Uterus (tissue), 4 donors: ENCODE measurements at places on chromosomes 2 and 18.

GRCh38 chr2:5672749-5673144, 19.4 kb upstream of the SOX11 start:
- no peaks in the 10 kb centered on the region for H3K36me3 ChIP-seq
- H3K4me1 ChIP-seq = no peaks in the 10 kb centered on the region
- no peak for DNase-seq
- peaks cover 9% of the 10 kb centered on the region for H3K27me3 ChIP-seq
- H3K27ac ChIP-seq = no peak overlapping the region
- no peak overlapping the region for H3K4me3 ChIP-seq

GRCh38 chr18:79983253-79983652, 5.1 kb downstream of the TXNL4A start:
- H3K27ac ChIP-seq = no peak overlapping the region
- no peak for DNase-seq
- no peak overlapping the region for H3K4me3 ChIP-seq
- H3K27me3 ChIP-seq = no peaks in the 10 kb centered on the region

GRCh38 chr2:219446101-219446504, 11.5 kb downstream of the SPEG start:
- H3K4me3 ChIP-seq = no peak overlapping the region
- peak overlapping the region; percentile 97 for H3K27ac ChIP-seq
- no peaks in the 10 kb centered on the region for H3K27me3 ChIP-seq
- DNase-seq = peak; percentile 69

DNA sequence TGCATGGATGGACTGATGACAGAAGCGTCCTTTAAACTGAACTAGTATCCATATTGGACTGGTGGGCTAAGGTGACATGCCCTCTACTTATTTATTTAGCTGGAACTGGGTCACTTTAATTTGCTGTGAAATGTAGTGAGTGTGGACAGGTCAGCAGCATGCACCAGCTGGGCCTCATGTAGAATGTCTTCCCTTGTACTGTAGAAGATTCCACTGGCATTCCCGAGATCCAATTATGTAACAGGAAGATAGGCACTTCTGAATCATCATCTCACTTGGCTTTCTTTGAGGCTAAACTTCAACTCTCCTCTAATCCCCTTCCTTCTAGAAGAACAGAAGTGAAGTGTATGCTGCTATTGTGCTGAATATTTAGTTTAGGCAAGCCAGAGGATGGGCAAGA, 296.2 kb downstream of the SLC8A1 start:
- H3K36me3 ChIP-seq = no peaks in the 10 kb centered on the region
- DNase-seq = no peak
- H3K4me1 ChIP-seq = no peaks in the 10 kb centered on the region
- H3K27me3 ChIP-seq = no peaks in the 10 kb centered on the region
- no peak overlapping the region for H3K4me3 ChIP-seq

GRCh38 chr2:70226781-70227180, 21.6 kb downstream of the TIA1 start:
- no peaks in the 10 kb centered on the region for H3K27me3 ChIP-seq
- H3K36me3 ChIP-seq = no peaks in the 10 kb centered on the region
- no peak for DNase-seq
- H3K4me3 ChIP-seq = no peak overlapping the region

DNA sequence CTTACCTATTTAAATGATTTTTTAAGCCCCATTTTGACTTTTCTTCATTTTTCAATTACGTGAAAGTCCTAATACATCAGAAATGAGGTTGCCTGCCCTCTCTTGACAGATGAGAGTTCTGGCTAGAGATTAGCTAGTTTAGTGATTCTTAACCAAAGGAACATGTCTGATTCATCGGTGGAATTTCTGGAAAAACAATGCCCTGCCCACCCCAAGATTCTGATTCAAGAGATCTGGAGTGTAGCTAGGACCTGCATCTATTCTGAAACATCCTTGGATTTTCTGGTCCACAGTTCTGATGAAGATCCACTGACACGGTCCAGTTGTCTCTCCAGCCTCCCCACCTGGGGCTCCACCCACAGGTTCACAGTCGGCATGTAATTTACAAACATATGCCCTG, 111.2 kb downstream of the KLF7 start:
- no peak overlapping the region for H3K4me3 ChIP-seq
- no peaks in the 10 kb centered on the region for H3K4me1 ChIP-seq
- no peak for DNase-seq
- H3K27ac ChIP-seq = no peak overlapping the region
- H3K36me3 ChIP-seq = no peaks in the 10 kb centered on the region

GRCh38 chr18:11071300-11071699, 78.1 kb downstream of the PIEZO2 start:
- no peak for DNase-seq
- no peaks in the 10 kb centered on the region for H3K27me3 ChIP-seq
- no peak overlapping the region for H3K27ac ChIP-seq

- DNase-seq = peak; percentile 55
- H3K27ac ChIP-seq = peak overlapping the region; percentile 86
- no peaks in the 10 kb centered on the region for H3K4me1 ChIP-seq
- H3K27me3 ChIP-seq = no peaks in the 10 kb centered on the region
These were observed 1.3 kb downstream of the FMNL2 start for GRCh38 chr2:152336119-152336853.

DNA sequence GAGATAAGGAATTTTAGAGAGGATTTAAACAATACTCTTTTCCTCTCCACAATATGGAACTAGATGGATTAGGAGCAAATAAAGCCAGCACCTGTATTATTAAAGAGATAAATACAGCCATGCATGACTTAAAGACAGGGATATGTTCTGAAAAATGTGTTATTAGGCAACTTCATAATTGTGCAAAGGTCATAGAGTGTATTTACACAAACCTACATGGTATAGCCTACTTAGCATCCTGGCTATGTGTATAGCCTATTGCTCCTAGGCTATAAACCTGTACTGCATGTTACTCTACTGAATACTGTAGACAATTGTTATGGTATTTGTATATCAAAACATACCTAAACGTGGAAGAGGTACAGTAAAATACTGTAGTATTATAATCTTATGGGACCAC, 53.0 kb downstream of the PTRHD1 start:
- H3K4me1 ChIP-seq = no peaks in the 10 kb centered on the region
- no peaks in the 10 kb centered on the region for H3K36me3 ChIP-seq
- H3K4me3 ChIP-seq = no peak overlapping the region
- H3K27me3 ChIP-seq = no peaks in the 10 kb centered on the region
- no peak overlapping the region for H3K27ac ChIP-seq
- DNase-seq = no peak

- no peak overlapping the region for H3K27ac ChIP-seq
- no peaks in the 10 kb centered on the region for H3K36me3 ChIP-seq
- no peaks in the 10 kb centered on the region for H3K4me1 ChIP-seq
These were observed 71.8 kb downstream of the RAPH1 start for GRCh38 chr2:203463266-203463678.

DNA sequence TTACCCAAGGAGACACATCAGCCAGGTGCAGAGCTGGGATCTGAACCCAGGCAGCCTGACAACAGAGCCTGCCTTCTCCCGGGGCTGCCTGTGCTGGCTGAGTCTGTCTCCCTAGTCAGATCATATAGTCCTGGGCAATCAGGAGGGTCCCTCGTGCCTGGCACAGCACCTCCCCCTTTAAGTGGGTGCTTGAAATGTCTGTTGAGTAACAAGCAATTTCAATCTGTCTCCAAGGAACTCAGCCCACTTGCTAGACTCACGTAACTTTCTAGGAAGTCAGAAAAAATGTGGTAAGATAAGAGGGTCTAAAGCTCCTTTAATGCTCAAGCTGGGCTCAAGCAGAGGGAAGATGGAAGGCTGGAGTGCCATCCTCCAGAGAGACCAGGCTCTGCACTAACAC, 51.9 kb downstream of the REEP1 start:
- H3K27me3 ChIP-seq = no peaks in the 10 kb centered on the region
- H3K4me1 ChIP-seq = no peaks in the 10 kb centered on the region
- no peaks in the 10 kb centered on the region for H3K36me3 ChIP-seq

DNA sequence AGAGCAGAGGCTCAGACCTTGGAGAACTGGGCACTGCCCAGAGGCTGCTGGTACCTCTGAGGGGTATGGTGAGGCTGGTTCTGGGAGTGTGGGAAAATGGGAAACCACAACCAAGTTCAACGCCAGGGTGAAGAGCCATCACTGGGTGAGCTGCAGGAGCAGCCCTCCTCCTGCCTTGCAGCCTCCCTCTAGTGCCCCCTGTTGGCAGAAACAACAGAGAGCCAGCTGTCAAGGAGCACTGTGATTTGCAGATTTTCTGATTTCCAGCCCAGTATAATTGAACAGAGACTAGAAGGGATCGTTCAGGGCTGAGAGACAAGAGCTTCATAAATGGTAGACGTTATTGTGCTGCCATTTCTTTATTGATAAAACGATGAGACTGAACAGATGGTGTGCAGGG, 50.5 kb downstream of the MAPK4 start:
- H3K27me3 ChIP-seq = no peaks in the 10 kb centered on the region
- H3K4me1 ChIP-seq = no peaks in the 10 kb centered on the region
- DNase-seq = no peak
- H3K27ac ChIP-seq = no peak overlapping the region
- no peak overlapping the region for H3K4me3 ChIP-seq

DNA sequence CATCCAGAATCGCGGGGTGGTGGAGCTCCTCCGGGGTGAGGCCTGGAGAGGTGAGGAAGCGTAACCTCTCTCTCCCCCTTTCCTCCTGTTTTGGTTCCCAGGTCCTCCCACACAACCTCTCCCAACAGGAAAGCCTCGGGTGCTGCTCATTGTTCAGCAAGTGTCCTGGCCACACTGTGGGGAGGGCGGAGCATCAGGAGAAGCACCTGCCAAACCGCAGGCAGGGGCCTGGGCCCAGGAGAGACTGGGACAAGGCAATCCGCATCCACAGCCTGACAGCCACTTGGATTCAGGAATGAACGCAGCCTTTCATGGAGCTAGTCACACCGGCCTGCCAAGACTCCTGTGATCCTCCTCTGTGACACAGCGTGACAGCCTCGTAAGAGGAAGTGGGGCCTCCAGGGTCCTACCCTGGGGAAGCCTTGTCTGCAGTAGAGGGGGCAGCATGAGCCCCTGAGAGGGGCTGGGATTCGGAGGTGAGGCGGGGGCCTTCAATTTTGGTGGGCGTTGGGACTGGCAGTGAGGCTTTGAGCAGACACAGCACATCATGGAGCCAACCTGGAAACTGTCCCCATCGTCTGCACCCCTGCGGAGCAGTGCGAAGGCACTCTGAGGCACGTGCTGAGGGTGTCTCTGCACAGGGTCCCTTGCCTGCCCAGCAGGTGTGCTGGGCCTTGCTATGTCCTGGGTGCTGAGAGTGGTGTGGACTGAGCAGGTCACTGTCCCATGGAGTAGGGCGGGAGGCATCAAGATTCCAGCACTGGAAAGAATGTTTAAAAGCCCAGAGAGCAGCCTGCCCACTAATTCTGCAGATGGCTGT, 62.2 kb downstream of the EDAR start:
- no peaks in the 10 kb centered on the region for H3K4me1 ChIP-seq
- H3K36me3 ChIP-seq = no peaks in the 10 kb centered on the region
- H3K27me3 ChIP-seq = no peaks in the 10 kb centered on the region
- no peak for DNase-seq
- H3K4me3 ChIP-seq = no peak overlapping the region
- H3K27ac ChIP-seq = no peak overlapping the region

- no peaks in the 10 kb centered on the region for H3K36me3 ChIP-seq
- no peak overlapping the region for H3K27ac ChIP-seq
- H3K27me3 ChIP-seq = no peaks in the 10 kb centered on the region
- H3K4me1 ChIP-seq = no peaks in the 10 kb centered on the region
- no peak overlapping the region for H3K4me3 ChIP-seq
These were observed 692.6 kb downstream of the LRRTM4 start for GRCh38 chr2:76829374-76830234.

DNA sequence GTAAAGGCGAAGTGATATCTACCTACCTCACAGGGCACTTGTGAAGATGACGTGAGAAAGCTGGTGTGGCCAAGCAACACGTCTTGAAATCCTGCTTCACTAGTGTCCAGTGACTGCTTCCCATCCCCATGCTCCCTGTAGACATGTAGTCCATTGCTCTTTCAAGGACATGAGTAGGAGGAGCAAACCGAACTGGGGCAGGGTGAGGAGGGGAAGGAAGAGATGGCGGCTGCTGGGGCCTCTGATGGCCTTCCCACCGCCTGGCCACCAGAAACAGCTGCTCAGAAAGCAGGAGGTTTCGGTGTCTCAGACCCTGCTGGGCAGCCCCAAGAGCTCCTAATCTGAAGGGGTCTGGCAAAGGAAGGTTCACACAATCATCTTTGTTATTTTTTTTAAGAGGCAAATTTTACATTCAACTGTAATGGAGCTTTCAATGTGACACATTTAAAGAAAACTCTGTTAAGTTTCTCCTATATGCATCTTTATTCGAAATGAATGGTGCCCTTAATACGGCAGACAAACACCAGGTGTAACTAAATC, 14.7 kb downstream of the CPLX4 start:
- no peak for DNase-seq
- no peak overlapping the region for H3K4me3 ChIP-seq
- no peaks in the 10 kb centered on the region for H3K4me1 ChIP-seq

DNA sequence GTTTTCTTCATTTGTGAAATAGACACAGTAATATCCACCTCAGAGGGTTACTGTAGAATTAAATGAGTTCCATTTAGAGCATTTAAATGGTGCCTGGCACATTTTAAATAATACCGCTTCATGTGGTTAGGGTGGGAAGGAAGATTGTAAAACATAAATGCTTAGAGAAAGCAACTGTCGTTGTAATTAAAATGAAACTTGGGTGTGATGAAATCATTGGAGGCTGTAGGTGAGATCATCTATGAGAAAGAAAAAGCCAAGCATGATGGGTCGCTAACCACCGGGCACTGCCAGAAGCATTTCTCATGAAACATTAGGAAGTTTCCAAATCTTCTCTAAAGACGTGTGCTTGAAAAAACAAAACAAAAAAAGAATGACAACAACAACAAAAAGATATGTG, 8.2 kb upstream of the SLC39A10 start:
- no peak for DNase-seq
- no peaks in the 10 kb centered on the region for H3K36me3 ChIP-seq
- H3K4me1 ChIP-seq = no peaks in the 10 kb centered on the region
- H3K27ac ChIP-seq = no peak overlapping the region
- H3K4me3 ChIP-seq = no peak overlapping the region

DNA sequence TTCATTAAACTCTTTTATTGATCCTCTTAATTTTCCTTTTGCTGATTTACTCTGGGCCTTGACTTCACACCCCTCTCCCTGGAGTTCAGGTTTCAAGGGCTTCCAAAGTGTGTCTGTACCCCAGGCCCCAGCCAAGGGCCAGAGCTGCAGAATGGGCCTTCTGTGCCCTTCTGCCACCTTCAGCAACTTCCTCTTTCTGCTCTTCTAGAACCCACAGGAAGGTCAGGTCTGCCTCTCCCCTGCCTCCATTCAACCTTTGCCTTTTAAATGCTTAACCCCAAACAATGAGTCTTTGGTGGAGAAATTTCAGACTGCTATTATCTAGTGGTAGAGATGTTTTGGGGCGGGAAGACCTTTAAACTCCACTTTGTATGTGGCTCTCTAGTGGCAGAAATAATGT, 63.1 kb downstream of the TSN start:
- H3K4me1 ChIP-seq = no peaks in the 10 kb centered on the region
- H3K27me3 ChIP-seq = no peaks in the 10 kb centered on the region
- no peak overlapping the region for H3K4me3 ChIP-seq

GRCh38 chr2:207506426-207506825, 23.3 kb upstream of the CREB1 start:
- no peak for DNase-seq
- no peaks in the 10 kb centered on the region for H3K36me3 ChIP-seq
- H3K27me3 ChIP-seq = no peaks in the 10 kb centered on the region

- H3K36me3 ChIP-seq = no peaks in the 10 kb centered on the region
- H3K4me3 ChIP-seq = no peak overlapping the region
- no peaks in the 10 kb centered on the region for H3K4me1 ChIP-seq
- peak overlapping the region; percentile 64 for H3K27ac ChIP-seq
- no peak for DNase-seq
These were observed 10.1 kb upstream of the LCLAT1 start for GRCh38 chr2:30436859-30437435.
